ENCODE measurements at places on chromosomes 7 and 10. TPM values are rescaled to one million over a fixed set of nuclear protein-coding genes. Genes with fewer than 3 reads are reported as not detected.

- DNase-seq = no peak
These were observed 475.1 kb downstream of the PARD3 start for GRCh38 chr10:34339816-34340553.

- DNase-seq = no peak
These were observed 54.2 kb downstream of the PNLIPRP2 start for GRCh38 chr10:116674901-116675423.

GRCh38 chr10:80136134-80136571, 3.6 kb downstream of the PLAC9 start:
- DNase-seq = peak; percentile 52

DNA sequence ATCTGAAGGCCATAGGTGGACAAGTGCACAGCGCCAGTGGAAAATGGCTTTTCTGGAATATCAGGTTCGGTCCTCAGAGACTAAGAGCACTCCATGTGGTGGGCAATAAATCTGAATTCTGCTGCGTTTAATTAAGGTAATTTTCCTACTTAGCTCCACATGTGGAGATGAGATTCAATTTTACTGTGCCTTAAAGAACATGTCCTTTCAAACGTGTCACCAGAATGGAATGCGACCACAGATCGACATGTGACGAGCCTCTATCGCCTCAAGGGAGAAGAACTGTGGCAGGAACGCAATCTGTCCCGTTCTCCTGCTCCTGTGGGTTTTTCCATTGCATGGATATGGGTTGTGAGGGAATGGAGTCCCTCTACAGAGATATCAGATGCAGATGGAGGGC, 205.3 kb upstream of the ZNF32 start:
- peak; percentile 30 for DNase-seq

GRCh38 chr10:75187961-75188426, 22.6 kb upstream of the VDAC2 start:
- peak; percentile 75 for DNase-seq

GRCh38 chr7:26096136-26096535, 55.9 kb upstream of the NFE2L3 start:
- no peak for DNase-seq

DNA sequence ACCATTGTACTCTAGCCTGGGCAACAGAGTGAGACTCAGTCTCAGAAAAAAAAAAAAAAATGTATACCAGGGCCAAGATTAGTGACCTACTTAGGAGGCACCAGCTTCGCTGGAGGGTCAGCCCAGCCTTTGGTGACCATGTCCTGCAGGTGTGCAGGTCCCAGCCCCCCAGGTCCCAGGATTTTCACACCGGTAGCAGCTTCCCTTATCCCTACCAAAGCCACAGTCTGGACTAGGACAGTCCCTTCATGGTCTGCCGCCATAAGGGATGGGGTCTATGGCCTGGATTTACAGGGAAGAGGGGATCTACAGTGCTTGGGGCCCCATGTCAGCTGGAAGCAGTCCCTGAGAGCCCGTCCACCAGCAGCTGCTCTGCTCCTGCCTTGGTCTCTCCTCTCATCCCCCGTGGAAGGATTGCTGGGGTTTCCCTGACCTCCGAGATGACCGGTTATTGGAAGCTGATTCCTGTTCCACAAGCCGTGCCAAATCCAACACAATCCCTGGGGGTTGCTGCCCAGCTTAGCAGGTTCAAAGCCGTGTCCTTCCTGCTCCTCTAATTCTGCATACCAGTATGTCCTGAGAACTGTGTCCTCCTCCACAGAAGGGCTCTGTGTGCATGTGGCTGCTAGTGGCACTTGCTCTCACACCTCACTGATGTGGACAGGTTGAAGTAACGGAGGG, 11.0 kb upstream of the NDUFB2 start:
- DNase-seq = no peak

DNA sequence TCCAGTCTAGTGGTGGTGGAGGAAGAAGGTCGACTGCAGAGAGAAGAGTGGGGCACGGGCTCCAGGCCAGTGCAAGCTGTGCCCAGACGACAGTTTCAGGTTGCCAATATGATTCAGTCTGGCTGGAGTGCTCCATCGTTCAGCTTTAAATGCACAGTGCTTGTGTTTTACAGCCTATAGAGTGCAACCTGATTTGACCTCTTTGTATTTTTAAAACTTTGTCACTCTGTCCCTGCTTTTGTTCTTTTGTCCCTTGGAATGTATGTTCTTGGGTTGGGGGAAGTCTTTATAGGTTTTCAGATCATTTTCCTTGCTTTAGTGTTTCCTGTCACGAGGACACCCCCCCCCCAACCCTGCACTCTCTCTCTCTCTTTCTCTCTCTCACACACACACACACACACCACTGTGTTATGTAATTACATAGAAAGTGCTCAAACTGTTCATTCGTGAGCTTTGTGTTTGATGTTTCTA, 198.0 kb downstream of the CAMK1D start:
- no peak for DNase-seq

- DNase-seq = no peak
These were observed 8.2 kb downstream of the NT5C3A start for GRCh38 chr7:33054261-33054964.

DNA sequence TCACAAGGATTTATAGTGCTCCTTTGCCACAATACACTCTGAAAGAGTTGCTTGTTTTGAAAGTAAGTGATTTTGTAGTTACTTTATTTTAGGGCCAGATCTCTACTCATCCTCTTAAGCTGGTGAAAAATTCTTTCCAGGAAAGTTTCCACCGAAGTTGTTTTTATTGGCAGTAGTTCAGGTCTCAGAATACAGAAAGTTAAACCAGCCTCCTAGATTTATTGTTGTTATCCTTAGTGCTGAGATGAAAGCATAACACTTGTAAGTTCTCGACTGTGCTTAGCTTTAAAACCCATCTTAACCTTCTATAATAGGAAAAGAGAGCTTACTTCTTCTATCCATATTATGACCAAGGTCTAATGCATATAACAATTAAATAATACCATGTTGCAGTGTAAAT, 5.5 kb downstream of the AP3M1 start:
- DNase-seq = peak; percentile 41

The CTBP2 gene
- total RNA-seq = 61.5 TPM

The NPS gene
- total RNA-seq = not detected

The OR2A5 gene
- 0.44 TPM for total RNA-seq

The VAX1 gene
- not detected for total RNA-seq

The RBP3 gene
- 0.53 TPM for total RNA-seq

The GAD2 gene
- 0.53 TPM for total RNA-seq
